ENCODE measurements at places on chromosomes 7 and 10.

- DNase-seq: no peak
Measured at GRCh38 chr7:77282897-77283296, 83.3 kb upstream of the FGL2 start.

DNA sequence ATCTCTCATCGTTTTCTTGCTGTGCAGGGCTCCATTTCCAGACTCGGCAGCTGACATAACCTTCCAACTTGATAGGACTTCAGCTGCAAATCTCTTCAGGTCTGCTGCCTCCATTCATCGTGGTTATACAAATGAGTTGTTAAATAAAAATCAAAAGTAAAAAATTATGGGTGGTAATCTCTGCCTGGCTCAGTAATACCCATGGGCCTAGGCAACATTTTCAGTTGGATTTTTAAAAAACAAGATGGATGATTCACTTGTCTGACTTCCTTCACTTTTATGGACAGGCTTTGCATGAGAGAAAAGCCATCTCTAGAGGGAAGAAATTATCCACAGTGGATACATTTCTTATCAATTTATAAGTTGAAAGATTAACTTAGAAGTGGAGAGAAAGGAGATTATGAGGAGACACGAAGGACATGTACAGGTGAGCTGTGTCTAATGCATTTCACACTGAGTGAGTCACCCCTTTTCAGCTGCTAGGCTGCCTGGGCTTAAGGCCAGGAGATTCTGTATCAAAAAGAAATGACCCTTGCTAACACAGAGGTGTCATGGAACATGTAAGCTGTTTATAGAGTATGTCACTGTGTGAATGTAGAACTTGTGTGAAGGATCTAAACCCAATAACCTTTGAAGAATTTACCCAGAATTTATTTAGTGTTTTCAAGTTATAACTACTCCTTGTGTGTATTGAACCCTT, 495.1 kb downstream of the AUTS2 start:
- DNase-seq: no peak

DNA sequence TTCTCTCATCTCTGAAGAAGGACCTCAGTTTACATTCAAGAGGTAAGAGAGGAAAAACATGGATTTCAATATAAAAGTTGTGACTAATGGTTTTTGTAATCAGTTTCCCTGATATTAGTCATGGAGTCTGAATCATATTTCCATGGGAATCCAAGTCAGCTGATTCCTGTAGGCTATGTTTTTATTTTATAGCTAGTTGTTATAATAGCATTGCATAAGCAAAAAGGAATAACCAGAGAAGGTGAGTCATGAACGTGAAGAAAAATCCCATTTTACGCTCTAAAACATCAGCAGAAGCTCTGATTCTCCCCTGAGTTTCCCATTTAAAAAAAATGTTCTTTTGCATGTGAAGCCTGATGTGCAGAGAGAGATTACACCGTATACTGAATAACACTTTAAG, 299.3 kb downstream of the SFMBT2 start:
- DNase-seq: no peak

DNA sequence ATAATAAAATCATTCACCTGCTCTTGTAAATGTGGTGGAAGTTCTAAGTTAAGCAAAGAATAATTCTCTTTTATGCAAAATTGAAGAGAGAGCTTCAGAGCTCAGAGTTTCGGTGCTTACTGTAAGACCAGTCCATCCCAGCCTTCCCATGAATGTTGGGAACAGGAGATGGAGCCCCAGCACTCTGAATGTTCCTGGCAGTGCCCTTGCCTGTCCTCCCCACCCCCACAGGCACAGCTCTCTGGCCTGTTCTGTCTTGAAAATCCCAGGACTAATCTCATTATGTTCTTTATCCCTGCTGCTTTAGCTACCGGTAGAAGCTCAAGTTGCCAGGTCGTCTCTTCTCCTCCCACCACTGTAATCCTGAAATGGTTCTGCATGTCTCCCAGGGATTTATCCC, 29.1 kb upstream of the LHFPL3 start:
- no peak for DNase-seq

DNA sequence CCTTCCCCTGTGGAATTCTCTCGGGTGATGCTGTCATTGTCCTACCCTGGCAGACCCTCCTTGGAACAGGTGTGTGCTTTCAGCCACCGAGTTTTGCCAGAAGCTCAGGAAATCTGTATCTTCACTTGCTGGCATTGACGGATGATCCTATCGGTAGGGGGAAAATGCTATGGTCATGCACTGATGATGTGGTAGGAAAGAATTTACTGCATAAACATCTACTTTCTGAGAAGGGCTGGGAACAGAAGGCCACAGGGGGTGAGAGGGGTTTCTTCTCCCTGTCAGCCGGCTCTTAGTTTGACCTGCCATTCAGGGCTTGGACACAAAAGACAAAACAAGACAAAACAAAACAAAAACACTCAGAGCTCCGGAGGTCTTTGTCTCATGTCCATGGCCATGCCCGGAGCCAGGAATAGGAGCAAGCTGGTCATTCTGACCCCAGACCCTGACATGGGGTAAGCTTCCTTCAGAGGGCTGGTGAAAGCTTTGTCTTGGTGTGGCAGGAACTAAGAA, 43.6 kb upstream of the CARD11 start:
- DNase-seq: no peak

GRCh38 chr7:108086962-108087361, 43.2 kb downstream of the LAMB4 start:
- DNase-seq: no peak

GRCh38 chr7:46156086-46156485, 235.0 kb upstream of the IGFBP3 start:
- no peak for DNase-seq

- DNase-seq: no peak
Measured at GRCh38 chr10:3898821-3899220, 113.8 kb upstream of the KLF6 start.

DNA sequence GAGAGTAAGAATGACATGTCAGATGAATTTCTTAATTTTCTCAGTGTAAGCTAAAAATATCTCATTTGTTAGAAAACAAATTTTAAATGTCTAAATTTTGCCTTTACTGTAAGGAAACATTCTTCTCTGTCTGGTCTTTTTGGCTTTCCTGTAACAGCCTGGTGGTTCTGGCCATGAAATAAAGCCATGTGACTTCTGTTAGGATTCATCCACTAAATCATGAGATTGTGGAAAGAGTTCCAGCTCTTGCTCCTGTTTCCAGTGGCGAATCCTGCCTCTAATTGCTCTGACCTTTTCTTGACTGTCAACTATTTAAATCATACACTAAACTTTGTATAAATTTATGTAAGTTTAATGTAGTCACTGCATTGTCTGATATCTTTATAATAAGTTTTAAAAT, 398.5 kb upstream of the AKR1E2 start:
- peak; percentile 15 for DNase-seq

GRCh38 chr10:97229322-97230015, 43.7 kb upstream of the SLIT1 start:
- DNase-seq: no peak

DNA sequence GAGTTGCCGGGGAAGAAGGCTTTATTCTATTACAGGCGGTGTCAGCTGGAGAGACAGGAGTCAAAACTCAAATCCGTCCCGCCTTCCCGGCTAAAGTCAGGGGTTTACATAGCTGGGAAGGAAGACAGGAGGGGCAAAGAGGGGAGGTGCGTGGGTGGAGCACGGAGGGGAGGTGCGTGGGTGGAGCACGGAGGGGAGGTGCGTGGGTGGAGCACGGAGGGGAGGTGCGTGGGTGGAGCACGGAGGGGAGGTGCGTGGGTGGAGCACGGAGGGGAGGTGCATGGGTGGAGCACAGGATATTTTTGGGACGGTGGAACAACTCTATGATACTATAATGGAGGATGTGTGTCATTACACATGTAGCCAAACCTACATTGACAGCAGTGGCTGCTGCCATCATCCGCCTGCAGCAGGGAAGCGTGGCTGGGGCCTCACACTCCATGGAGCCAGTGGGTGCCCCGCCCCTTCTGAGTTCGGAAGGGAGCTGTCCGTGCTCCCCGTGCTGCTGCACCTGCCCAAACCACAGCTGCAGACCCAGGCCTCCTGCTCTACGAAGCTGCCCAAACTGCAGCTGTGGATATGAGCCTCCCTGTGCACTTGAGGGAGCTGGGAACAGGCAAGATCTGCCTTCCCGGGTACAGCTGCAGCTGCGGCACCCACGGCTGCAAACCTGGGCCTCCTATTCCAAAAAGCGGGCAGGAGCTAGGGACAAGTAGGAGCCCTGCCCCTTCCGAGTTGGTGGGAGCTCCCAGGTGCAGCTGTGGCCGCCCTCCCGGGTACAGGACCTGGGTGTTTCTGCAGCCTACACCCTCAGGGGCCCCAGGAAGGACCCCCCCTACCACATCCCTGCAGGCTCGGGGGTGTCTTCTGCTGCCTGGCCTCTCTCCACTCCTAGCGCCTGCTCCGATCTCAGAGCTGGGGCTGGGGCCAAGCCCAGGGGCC, 119.4 kb downstream of the DYNC2I1 start:
- no peak for DNase-seq

DNA sequence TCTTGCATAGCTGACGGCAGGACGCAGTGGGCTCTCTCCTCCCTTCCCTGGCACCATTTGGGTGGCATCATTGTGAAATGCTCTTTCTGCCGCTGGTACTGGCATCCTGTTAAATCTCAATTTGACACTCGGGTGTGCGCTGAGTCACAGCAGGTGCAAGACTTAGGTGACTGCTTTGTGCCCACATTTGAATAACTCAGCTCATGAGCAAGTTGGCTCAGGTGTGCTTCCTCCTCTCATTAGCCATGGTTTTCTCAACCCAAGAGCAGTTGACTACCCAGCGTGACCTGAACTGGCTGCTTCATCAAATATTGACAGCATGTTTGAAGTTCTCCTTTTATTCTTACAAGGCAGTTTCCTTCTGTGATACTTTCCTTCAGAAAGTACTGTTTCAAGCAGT, 24.6 kb upstream of the NFE2L3 start:
- no peak for DNase-seq

DNA sequence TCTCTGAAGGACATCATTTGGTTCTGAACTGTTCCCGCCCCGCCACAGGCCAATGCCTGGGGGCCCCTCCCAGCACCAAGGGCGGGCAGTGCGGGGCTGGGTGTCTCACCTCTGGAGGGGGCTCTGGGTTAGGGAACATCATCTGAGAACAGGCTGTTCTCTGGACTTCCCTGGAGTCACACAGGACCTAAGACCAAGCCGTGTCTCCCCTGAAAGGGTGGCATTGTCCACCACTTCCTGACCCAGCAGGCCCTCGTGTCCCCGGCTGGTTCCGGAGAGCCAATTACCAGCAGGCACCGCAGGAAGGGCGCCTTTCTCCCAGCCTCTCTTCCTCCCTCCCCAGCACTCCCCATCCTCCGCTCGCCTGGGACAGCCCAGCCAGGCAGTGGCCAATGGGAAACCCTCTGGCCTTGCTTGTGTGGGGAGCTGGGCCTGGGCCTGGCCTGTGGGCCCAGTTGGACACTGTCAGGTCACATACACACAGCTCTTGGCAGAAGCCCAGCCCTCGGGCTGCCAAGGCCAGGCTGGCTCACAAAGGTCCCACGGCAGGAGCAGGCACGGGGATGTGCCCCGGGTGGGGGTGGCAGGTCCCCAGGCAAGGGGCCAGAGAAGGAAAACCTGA, 119.5 kb downstream of the SPDYE5 start:
- DNase-seq: no peak

- DNase-seq: no peak
Measured at GRCh38 chr7:139544645-139545044, 21.2 kb downstream of the CLEC2L start.

All from GM03348 (cell line).